ENCODE measurements at places on chromosomes 16 and 17.

DNA sequence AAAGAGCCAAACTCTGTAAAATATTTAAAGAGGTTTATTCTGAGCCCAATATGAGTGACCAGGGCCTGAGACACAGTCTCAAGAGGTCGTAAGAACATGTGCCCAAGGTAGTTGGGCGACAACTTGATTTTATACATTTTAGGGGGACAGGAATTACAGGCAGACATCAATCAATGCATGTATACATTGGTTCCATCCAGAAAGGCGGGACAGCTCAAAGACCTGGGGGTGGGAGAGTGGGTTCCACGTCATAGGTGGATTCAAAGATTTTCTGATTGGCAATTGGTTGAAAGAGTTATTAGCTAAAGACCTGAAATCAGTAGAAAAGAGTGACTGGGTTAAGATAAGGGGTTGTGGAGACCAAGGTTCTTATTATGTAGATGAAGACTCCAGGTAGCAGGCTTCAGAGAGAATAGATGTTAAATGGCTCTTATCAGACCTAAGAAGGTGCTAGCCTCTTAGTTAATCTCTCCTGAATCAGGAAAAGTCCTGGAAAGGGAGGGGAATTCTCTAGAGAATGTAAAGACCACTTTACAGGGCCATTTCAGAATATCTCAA is 32.4 kb downstream of the HSBP1 start:
- DNase-seq, result no peak

- DNase-seq, result peak; percentile 38
Measured at GRCh38 chr16:57472665-57473060, 10.2 kb downstream of the POLR2C start.

DNA sequence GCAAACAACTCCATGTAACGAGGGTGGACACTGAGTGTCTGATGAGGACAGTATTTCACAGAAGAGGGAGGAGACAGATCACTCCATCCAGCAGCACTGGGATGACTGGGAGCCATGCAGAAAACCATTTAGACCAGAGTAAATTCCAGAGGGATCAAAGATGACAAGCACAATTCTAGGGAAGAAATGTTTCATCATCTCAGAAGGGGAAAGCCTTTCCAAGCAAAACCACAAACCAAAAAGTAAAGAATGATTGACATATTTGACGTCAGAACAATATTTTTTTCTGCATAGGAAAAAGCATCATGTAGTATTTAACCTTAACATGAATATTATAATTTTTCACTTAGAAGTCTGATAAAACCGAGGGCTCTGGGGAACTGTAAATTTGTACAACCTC is 4.8 kb downstream of the DNASE1 start:
- no peak for DNase-seq

- DNase-seq, result peak; percentile 97
Measured at GRCh38 chr16:89633064-89633631, 19.7 kb downstream of the DPEP1 start.

GRCh38 chr17:16352303-16352666 is 984 bp downstream of the CENPV start:
- DNase-seq, result no peak

GRCh38 chr17:44536090-44536953 is 21.0 kb upstream of the FZD2 start:
- no peak for DNase-seq

GRCh38 chr17:42167807-42168206 is 13.0 kb upstream of the RAB5C start:
- no peak for DNase-seq

DNA sequence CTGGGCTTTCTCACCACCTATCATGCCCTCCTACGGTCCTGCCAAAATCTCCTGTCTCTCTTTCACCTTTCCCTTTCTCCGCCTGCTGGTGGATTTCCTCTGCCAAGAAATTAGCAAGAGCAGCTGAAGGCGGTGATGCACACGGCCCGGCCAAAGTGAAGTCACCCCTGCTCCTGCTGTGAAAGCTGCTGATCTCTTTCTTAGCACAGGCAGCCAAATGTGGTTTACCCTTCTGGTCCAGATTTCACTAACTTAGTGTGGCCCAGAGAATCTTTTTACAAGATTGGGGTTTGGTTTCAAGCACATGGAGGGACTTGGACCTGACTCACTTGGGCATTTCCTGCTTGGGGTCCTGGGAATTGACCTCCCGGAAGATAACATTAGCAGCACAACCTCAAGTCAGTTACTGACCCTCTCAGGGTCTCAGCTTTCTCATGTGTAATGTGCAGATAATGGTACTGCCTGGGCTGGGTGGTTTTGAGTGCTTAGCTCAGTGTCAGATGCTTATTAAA is 155.7 kb downstream of the SOCS1 start:
- DNase-seq, result peak; percentile 85
